Substantia nigra (tissue), 51 donors: ENCODE measurements at places on chromosomes 1 and 21.

GRCh38 chr1:192635939-192636338, at the start of gene RGS13:
Gene RGS13, plus strand, starts transcription at chr1:192636147. Its CDS starts 8,188 bp downstream, at chr1:192644335.
- DNase-seq, result no peak

GRCh38 chr1:226984521-226985238, 44.6 kb downstream of the COQ8A start:
- DNase-seq, result no peak

GRCh38 chr1:245671966-245672767, 517.4 kb downstream of the KIF26B start:
- no peak for DNase-seq

DNA sequence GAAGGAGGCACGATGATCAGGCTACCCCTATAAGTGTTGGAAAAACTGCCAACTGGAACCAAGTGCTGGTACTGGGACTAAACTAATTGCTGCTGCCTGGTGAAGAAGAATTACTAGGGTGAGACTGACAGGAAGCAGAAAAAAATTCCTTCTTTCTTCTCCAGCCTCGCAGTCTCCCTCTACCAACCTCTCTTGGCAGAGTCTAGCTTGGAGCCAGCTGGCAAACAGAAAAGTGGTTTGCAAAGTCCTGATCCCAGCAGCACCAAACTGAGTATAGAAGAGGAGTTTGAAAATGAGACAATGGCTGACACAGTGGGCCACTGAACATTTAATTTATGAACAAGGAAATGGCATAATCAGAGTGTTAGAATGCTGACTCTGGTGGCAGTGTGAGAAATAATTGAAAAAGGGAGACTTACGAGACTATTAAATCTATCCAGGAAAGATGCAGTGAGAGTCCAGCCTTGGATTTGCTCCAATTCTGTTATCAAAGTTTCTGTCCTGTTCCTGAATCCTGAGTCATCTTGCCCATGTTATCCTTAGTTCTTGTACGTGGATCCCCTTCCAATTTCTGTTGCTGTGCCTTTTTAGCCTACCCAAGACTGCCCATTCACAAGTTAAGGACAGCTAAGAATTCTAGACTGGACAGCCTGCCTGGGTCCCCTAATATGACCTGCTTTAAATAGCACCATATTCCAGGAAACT, 23.7 kb upstream of the DISP1 start:
- no peak for DNase-seq
